ENCODE measurements at places on chromosomes 5 and 9.

DNA sequence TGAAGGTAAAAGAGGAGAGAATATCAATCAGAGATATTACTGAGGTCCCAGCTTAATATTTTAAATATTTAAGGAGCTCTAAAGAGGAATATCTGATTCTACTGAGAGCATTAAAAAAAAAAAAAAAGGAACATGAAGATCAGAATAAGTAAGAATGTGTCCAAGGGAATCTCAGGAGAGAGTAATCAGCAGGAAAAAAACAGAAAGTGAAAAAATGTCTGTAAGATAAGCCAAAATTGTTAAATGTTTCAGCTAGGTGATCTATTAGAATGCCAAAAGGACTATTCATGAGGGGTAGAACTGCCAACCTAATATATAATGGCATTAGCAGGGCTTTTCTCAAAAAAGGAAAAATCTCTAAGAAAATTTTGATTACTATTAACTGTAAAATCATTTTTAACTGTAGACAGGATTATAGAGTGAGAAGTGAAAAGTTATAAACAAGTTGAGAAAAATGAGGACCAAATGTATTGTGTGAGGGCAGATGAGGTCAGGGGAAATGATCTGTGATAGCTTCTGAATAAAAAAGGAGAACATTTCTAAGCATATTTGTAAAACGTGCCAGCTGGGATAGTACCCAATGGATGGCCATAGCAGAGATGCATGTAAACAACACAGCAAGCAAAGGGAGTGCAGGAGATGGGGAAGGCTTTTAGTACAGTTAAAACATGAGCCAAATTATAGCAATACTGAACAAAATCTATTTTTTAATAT lies 9.4 kb upstream of the RHOBTB3 start:
- no peak for DNase-seq

DNA sequence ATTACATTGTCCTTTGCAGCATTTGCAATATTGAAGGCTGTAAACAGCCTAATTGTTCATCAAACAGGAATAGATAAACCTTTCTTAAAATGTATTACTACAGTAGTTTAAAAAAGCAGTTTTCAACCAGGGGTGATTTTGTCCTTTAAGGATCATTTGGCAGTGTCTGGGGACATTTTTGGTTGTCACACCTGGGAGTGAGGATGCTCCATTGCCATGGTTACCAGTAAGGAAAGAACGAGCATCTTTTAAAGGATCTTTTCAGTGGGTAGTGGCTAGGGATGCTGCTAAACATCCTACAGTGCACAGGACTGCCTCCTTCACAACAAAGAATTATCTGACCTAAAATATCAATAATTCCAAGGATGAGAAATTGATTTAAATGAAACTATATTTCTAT lies 596.3 kb downstream of the HINT1 start:
- no peak for DNase-seq

DNA sequence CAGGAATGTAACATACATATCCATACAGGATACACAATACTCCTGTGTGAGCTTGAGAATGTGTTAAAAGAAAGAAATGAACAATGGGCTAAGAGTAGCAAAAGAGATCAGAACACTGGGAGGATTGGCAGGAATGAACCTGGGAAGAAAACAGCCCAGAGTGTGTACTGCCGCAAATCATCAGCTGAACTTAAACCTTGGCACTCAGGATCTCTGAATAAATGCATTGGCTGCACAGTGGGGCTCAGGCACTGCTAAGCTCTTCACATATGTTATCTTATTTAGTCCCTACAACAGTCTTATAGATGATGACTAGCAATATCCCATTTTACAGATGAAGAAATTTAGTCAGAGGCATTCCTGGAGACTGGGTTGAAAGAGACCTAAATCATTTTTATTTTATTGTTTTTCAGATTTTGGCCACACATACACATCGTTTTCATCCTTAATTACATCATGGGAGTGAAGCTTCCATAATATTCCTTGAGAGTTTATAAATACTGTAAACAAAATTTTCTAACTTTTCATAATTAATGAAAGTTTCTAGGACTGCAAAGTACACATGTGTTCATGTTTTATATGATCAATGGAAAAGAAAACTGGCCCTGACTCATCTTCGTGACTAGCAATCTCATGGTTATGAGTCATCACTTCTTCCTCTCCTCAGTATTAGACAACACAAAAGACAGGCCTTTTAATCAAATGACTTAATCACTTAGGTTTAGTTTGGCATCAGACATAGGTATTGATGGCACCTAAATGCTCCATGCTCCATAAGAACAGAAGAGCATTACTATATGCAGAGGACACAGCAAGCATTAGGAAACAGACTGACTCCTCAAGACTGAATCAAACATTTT lies 59.2 kb downstream of the CDH18 start:
- DNase-seq: peak; percentile 79

DNA sequence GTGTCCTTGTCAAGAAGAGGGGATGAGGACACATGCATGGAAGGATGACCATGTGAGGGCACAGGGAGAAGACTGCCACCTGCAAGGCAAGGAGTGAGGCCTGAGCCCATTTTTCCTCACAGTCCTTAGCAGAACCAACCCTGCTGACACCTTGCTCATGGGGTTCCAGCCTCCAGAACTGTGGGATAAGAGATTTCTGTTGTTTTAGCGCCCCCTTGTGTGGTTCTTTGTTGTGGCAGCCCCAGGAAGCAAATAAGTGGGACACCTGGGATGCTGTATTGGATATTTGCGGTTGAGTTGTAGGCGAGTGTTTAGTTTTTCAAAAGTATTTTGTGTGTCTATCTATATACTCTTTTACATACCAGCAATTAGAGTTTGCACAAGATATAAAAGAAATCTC lies 206.4 kb downstream of the NXNL2 start:
- DNase-seq: no peak

GRCh38 chr5:55800924-55801323 lies 50.2 kb upstream of the IL31RA start:
- DNase-seq: no peak

- DNase-seq: no peak
Measured at GRCh38 chr5:1668141-1668721, 131.4 kb downstream of the MRPL36 start.

DNA sequence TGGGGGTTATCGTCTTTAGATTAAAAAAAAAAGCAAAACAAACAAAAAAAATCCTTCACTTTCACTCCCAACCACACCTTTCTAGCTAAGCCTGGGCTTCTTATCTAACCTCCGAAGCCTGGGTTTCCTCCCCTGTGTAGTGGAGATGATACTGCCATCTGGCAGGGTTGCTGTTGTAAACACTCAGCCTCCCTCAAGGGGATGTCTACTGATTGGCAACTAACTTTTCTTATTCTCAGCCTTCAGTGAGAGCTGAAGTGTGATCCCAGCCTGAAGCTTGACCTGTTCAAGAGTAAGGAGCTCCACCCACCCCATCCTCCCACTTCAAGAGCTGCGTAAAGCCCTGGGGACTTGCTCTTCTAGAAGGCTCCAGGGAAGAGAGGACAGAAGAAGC lies 21.5 kb upstream of the WWC1 start:
- DNase-seq: no peak

DNA sequence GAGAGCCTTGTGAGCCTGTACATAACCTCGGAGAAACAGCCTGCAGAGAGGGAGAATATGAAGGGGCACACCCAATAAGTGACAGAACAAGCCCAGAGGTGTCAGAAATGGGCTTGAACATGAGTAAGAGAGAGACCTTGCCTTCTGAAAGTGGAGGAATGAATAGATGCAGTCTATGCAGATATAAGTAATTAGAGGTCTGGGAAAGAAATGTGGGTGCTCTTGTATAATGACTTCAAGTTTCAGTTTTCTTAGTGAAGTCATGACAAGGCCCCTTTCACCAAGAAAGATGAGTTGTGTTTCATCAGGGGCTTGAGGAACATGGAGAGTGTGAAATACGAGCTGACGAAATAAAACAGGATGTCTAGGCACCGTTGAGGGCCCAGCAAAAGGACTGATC lies 15.1 kb downstream of the GRAMD2B start:
- DNase-seq: no peak

- DNase-seq: no peak
Measured at GRCh38 chr5:7763621-7764072, 87.3 kb downstream of the CFAP90 start.

DNA sequence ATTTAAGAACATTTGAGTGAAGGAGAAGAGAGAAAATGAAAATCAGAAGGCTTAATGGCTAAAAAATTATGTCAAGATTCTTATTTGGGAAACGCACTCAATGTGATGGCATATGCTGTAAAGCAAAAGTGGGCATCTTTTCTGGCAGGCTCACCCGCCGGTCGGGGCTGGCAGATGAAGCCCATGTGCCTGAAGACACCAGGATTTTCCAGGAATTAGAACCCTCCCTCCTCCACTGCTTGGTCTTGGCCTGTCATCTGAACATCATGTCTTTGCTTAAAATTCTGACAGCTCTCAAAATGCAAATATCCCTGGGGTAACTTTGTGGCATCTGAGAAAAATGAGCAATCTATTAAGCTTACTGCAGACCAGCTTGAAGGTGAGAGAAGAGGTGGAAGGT lies 337.9 kb downstream of the IRX1 start:
- no peak for DNase-seq

DNA sequence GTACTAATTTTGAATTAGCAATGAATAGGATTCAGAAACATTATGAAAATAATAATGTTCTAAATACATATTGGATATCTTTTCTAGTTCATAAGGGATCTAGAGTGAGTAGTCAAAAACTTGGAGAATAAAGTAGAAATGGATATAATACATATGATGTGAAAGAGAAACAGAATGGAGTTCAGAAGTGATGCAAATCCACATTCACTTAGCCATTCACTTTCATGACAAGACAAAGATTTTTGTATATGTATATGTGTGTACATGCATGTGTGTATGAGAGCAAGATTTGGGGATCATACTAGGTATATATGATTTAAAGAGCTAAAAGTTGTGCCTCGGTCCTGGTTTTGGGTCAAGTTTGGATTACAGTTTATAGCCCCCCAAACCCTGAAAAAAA lies 34.1 kb downstream of the TMEM252 start:
- DNase-seq: no peak

DNA sequence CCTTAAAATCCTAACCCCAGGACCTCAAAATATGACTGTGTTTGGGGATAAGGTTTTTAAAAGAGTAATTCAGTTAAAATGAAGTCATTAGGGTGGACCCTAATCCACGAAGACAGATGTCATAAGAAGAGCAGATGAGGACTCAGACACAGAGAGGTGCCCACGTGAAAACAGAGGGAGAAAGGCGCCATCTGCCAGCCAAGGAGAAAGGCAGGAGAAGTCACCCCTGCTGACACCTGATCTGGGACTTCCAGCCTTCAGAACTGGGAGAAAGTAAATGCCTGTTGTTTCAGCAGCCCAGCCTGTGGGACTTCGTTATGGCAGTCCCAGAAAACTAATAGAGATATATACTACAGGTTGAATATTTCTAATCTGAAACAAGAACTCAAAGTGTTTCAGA lies 67.4 kb downstream of the ROR2 start:
- DNase-seq: no peak

GRCh38 chr9:111759762-111760639 lies 34.7 kb downstream of the SHOC1 start:
- DNase-seq: peak; percentile 69

DNA sequence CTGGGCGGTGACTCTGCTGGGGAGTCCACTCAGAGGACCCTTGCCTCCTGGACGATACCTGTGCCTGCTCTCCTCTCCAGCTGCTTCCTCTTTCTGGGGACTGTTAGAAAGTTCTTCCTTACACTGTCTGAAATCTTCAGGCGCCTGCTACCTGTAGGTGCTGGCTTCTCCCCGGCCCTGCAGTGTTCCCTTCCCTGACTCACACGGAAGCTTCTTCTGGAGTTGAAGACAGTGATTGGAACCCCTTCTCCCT lies 562 bp downstream of the GSN start:
- no peak for DNase-seq

DNA sequence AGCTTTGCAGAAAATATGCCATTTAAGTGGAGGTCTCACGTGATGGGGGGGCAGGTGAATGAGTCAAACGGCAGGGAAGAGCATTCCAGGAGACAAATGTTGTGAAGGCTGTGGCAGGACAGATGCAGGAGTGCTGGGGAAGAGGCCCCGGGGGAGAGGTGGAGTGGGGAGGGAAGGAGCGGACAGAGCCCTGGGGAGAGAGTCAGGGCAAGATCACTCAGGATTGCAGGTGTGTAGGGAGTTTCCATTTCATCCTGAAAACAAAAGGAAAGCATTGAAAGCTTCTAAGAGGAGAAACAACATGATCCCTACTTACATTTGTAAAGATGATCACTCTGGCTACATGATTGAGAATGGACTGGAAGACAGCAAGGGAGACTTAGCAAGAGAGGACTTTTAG lies 323.3 kb downstream of the ASTN2 start:
- DNase-seq: no peak

DNA sequence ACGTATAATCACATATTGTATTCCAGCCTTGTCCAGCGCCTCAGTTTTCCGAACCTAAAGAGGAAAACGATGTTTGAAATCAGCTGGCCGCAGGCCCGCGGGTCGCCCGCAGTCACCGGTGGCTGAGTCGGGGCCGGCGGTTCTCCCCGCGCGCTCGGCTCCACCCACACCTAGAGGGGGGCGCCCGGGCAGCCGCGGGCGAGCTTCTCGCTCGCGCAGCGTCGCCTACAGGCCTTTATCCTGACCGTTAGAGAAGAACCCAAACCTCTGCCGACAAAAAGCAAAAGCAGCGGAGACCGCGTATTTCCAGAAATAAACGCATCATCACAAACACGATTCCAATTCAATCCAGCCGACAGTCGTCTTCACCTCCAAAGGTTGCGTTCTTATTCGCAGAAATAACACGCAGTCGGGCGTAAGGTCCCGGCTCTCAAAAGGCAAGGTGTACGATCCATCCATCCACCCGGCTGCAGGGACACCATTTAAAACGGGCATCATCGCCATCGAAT lies 725 bp upstream of the NIPBL start:
- no peak for DNase-seq

DNA sequence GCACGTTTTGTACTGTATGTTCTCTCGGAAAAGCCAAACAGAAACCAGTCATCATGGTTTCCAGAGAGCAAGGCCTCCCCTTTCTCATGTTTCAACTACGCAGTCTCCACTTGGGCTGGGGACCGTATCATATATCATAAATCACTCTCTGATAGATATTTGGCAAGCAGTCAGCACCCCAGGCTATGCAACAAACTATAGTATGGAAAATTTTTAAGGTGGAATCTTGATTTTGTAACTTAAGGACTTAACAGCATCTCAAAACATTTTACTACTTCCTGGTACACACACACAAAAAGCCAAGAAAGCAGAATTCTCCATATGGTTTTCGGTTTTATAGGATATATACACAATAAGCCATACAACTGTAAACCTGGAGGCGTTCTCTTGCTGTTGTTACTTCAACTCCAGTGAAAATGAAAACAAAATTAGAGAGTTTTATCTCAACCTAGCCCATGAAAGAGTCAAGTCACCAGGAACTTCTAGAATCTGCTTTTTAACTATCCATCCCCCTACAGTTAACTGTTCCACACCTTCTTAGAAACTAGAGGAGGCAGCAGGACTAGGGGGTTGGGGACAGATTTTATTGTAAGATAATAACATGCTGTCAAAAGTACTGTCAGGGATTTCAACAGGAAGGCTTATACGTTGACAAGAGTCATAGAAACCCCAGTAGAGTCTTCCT lies 283.4 kb downstream of the NFIB start:
- DNase-seq: peak; percentile 92
